ENCODE measurements at places on chromosomes 7 and 10. TPM values are rescaled to one million over a fixed set of nuclear protein-coding genes. Genes with fewer than 3 reads are reported as not detected.

RAB18 gene
- polyA plus RNA-seq = 134 TPM

RSPH10B2 gene
- polyA plus RNA-seq = 1.3 TPM

TMEM236 gene
- 0.27 TPM for polyA plus RNA-seq

SLC16A12 gene
- 29.8 TPM for polyA plus RNA-seq

PNLIPRP2 gene
- not detected for polyA plus RNA-seq

NPS gene
- polyA plus RNA-seq = not detected

SEMA4G gene
- polyA plus RNA-seq = 55.2 TPM

FKBP6 gene
- polyA plus RNA-seq = 0.25 TPM

ZNF804B gene
- 0.07 TPM for polyA plus RNA-seq

OPN1SW gene
- 1.4 TPM for polyA plus RNA-seq

MIOS gene
- 48.4 TPM for polyA plus RNA-seq

LGI1 gene
- polyA plus RNA-seq = 8.2 TPM

OR6B1 gene
- polyA plus RNA-seq = not detected

SEMA3A gene
- 15.6 TPM for polyA plus RNA-seq

MBL2 gene
- polyA plus RNA-seq = not detected

RBM20 gene
- polyA plus RNA-seq = 2.9 TPM

KLHDC10 gene
- 55.7 TPM for polyA plus RNA-seq

PHKG1 gene
- polyA plus RNA-seq = 0.98 TPM

RP9 gene
- polyA plus RNA-seq = 26.7 TPM

GRM8 gene
- 8.7 TPM for polyA plus RNA-seq

SLC26A5 gene
- polyA plus RNA-seq = 0.17 TPM

CYP3A4 gene
- 0.21 TPM for polyA plus RNA-seq

PTEN gene
- polyA plus RNA-seq = 67.8 TPM

ZKSCAN1 gene
- 50.2 TPM for polyA plus RNA-seq

BTBD16 gene
- polyA plus RNA-seq = 0.66 TPM

RHOBTB1 gene
- 77.9 TPM for polyA plus RNA-seq

GRM3 gene
- 0.07 TPM for polyA plus RNA-seq

TAS2R5 gene
- 2.3 TPM for polyA plus RNA-seq

Data from right renal pelvis (tissue), 4 donors.